Jurkat, Clone E6-1 (cell line): ENCODE measurements at places on chromosomes 2 and 18.

- peak; percentile 15 for DNase-seq
Observed at GRCh38 chr2:229586746-229587705, 127.3 kb downstream of the DNER start.

GRCh38 chr2:109275120-109276012 is 146.4 kb downstream of the SH3RF3 start:
- DNase-seq, result peak; percentile 16

- DNase-seq, result no peak
Observed at GRCh38 chr2:22867973-22868372, 517.0 kb upstream of the KLHL29 start.

- no peak for DNase-seq
Observed at GRCh38 chr18:42446195-42446594, 491.2 kb downstream of the PIK3C3 start.

- peak; percentile 75 for DNase-seq
Observed at GRCh38 chr2:3604991-3605961, 10.4 kb downstream of the COLEC11 start.

- peak; percentile 3 for DNase-seq
Observed at GRCh38 chr2:114614592-114614991, 172.2 kb downstream of the DPP10 start.

- no peak for DNase-seq
Observed at GRCh38 chr2:81647715-81648230, 1343.2 kb upstream of the LRRTM1 start.

DNA sequence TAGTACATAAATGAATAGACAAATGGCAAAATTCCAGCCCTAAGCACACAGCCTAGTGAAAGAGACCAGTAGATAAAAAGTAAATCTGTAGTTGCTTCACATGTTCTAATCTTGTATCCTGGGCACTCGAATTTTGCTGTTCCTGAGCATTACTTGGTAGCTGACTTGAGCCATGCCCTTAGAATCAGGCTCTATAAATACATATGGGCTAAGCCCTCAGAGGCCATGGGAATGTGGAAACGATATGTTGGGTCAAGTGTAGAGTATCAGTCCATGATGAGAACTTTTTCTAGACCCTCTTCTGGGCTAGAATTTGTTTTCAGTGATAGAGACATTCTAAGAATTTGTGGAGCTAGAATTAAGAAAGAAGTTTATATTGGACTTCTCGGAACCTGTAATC is 21.9 kb downstream of the ELAC1 start:
- DNase-seq, result no peak

GRCh38 chr18:61921621-61922235 is 28.9 kb upstream of the RNF152 start:
- DNase-seq, result no peak

- no peak for DNase-seq
Observed at GRCh38 chr2:160251569-160251968, 51.5 kb upstream of the ITGB6 start.

DNA sequence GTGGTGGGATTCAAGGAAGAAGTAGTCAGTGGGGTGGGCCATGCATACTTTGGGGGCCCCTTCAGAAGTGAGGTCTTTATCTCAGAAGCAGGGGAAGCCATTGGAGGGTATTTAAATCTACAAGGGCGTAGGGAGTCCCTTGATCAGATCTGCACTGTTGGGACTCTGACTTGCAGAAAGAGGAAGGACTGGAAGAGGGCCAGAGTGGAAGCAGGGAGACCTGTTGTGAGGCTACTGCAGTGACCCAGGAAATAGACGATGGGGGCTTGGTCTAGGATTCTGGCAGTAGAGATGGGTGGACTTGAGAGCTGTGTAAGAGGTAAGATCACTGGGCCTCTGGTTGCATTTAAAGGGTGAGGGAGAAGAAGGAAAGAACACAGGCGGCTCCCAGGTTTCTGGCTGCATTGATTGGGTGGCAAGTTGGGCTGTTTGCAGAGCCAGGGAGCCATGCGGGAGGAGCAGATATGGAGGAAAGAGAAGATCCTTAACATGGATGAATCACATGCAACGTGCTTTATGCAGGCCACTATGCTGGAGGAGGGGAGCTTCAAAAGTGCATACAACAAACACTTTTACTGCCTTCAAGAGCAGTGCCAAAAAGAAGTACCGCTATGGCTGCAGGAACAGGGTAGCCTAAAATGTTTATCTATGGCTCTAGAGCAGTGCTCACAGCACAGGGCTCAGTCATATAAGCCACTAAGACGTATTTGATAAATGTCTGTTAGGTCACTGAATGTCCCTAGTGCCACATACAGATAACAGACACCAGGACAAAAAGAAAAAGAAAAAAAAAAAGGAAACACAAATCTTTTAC is 2.3 kb downstream of the SFXN5 start:
- DNase-seq, result no peak

DNA sequence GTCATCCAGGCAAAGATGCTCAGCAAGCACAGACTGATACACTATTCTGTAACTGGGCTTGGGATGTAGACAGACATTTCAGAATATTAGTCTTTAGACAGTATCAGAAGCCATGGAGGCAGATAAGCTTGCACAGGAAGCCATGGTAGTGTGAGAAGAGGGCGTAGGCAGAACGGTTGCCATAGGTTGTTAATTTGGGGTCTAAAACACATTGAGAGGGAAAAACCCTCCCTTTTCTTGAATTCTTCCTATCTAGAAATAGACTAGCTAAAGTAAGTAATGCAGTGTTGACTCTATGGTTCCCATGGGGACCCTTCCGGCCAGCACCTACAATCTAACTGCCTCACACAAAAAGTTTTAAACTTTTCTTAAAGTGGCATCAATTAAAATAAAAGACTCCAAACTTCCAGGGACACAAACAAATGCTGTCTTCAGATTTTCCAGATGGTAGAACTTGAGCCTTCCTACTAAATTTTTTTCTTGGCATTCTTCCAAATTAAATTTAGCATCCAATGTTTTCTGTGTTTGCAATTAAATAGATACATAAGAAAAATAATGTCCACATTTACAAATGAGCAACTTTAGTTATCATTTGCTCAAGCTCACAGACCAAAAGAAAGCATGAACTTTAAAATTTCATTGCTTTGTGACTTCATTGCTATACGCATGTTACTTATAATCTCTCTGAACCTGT is 1.9 kb downstream of the PRKRA start:
- no peak for DNase-seq

DNA sequence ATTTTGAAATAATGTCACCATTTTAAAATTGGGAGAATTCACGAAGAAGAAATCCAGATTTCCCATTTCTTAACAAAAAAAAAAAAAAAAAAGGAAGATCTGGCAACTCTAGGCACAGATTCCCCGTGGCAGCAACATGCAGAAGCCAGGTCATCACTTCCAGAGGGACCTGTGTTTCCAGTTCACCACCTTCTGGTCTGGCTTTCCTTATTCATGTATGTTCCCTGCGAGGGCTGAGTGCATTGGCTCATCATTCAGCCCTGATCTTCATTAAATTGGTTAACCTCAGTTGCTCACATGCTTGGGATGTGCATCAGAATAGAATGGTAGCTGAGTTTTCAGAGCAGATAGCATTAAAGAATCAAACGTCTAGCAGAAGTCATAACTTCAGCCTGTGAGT is 25.0 kb upstream of the MAP3K20 start:
- no peak for DNase-seq

GRCh38 chr18:3058328-3059191 is 45.6 kb upstream of the LPIN2 start:
- no peak for DNase-seq

GRCh38 chr2:233982421-233983121 is 65.4 kb downstream of the TRPM8 start:
- DNase-seq, result no peak

DNA sequence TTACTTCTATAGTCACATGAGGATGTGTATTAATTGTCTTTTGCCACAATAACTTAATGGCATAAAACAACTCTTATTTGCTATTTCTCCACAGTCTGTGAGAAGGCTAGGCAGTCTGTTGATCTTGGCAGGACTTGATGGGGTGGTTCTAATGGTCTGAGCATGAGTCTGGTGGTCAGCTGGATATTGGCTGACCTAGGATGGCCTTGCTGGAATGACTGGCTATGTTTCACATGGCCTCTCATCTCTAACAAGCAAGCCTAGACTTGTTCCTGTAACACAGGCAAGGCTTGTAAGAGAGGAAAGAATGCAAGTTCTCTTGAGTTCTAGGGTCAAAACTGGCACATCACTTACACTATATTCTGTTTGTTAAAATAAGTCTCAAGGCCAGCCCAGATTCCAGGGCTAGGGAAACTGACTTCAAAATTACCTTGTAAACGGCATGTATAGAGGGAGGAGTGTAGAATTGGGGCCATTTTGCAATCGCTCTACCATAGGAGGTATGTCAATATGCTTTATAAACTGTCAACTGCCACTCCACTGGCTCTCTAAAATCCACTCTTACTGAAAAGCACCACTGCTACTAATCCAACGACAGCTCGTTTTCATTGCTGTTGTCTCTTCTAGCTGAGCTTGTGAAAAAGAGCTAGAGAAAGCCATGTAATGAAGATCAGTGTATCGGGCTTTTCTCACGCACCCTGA is 325.0 kb upstream of the PKDCC start:
- DNase-seq, result no peak

- no peak for DNase-seq
Observed at GRCh38 chr2:134087371-134087921, 166.4 kb upstream of the MGAT5 start.

GRCh38 chr18:67916097-67916496 is 399.6 kb upstream of the DSEL start:
- no peak for DNase-seq

GRCh38 chr2:214328941-214329340 is 81.9 kb upstream of the VWC2L start:
- DNase-seq, result no peak

DNA sequence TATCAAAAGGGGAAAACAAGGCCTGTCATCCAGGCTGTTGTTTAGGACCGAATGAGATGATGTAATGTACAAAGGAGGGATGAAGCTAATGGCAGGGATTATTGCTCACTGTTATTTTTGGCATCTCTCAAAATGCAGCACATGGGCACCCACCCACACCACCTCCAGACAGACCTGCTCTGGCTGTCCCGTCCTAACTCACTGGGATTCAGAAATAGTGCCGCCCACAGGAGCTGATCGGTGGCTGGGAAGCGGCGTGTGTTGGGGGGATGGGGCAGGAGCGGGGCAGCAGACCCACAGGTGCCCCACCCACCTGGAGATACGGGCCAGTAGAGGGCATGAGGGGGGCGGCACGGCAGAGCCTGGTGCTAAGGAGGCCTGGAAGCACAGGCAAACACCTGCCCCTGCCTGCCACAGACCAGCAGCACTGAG is 52.2 kb downstream of the CRACDL start:
- DNase-seq, result no peak

- DNase-seq, result peak; percentile 47
Observed at GRCh38 chr18:58505181-58505580, 123.7 kb downstream of the ALPK2 start.

- DNase-seq, result no peak
Observed at GRCh38 chr2:189676471-189676870, 2.0 kb downstream of the ANKAR start.

DNA sequence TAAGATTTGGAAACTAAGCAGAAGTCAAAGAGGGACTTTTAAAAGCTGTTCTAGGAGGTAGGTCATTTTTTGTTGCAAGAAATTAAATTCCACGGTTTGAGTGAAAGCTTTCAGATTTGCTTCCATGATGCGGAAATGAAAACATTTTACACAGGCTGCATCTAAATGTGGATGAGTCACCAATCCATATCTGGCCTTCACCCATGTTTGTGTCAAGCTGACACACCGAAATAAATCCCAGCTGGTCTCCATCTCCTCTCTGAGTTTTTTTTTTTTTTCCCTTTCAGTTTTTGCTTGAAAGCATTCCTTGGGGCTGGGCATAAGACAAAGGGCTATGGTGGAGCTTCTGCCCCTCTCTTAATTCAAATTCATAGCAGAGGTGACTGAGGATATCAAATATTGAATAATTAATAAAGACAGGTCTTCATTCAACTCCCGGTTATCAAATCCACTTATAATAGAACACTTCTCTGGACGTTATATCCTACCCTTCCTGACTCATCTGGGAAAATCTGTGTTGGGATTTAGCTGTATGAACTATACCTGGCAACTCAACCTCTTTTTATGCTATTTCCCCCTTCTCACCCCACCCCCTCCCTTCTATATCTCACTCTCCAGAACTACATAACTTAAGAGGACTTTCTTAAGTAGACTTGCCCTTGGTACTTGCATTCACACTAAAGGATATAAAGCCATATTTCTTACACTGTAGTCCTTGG is 558.3 kb upstream of the GCFC2 start:
- DNase-seq, result no peak

GRCh38 chr2:43223521-43224001 is 2.8 kb downstream of the ZFP36L2 start:
- no peak for DNase-seq

DNA sequence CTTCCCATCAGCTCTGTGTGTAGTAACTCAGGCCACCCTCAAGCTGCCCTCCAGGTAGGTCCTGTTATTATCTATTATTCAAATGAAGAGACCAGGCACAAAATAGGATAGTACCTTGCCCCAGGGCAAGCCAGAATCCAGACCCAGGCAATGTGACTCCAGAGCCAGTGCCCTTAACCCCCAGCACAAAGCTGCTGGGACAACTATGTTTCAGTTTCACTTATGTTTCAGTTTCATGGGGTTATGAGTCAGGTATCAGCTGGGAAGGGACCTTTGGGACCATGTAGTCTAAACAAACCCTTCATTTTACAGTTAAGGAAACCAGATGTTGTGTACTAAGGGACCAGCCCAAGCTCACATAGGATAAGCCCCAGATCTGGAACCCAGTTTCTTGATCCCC is 10.0 kb downstream of the HK2 start:
- no peak for DNase-seq

GRCh38 chr2:190972846-190973245 is 41.1 kb downstream of the STAT1 start:
- DNase-seq, result no peak

DNA sequence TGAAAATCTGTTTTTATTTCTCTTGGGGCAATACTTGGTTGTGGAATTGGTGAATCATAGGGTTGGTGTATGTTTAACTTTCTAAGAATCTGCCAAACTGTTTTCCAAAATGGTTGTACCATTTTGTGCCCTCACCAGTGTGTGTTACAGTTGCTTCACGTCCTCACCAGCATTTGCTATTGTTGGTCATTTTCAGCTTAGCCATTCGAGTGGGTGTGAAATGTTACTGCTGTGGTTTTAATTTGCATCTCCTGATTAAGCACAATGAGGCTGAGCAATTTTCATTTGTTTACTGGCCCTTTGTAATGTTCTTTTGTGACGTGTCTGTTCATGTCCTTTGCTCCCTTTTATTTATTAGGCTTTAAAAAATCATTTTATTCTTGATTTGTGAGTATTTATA is 49.7 kb downstream of the FOSL2 start:
- DNase-seq, result no peak

DNA sequence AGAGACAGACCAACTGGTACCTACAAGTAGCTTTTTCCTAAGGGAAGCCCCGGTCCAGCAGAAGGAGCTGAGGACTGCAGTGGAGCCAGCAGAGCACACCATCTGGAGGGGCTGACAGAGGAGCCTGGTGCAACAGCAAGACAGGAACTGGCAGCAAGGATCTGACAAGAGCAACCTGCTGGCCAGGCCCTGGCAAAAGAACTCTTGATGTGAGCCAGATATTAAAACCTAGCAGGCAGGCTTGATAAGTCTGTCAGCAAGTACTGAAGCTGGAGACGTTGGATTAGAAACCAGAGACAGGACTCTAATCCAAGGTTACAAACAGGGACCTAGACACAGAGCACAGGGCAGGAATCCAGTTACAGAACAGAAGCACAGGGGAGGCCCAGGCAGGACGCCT is 260.7 kb upstream of the MGAT5 start:
- no peak for DNase-seq

GRCh38 chr2:129135017-129135416 is 816.3 kb upstream of the HS6ST1 start:
- DNase-seq, result no peak
